ENCODE measurements at places on chromosomes 6 and 20.

DNA sequence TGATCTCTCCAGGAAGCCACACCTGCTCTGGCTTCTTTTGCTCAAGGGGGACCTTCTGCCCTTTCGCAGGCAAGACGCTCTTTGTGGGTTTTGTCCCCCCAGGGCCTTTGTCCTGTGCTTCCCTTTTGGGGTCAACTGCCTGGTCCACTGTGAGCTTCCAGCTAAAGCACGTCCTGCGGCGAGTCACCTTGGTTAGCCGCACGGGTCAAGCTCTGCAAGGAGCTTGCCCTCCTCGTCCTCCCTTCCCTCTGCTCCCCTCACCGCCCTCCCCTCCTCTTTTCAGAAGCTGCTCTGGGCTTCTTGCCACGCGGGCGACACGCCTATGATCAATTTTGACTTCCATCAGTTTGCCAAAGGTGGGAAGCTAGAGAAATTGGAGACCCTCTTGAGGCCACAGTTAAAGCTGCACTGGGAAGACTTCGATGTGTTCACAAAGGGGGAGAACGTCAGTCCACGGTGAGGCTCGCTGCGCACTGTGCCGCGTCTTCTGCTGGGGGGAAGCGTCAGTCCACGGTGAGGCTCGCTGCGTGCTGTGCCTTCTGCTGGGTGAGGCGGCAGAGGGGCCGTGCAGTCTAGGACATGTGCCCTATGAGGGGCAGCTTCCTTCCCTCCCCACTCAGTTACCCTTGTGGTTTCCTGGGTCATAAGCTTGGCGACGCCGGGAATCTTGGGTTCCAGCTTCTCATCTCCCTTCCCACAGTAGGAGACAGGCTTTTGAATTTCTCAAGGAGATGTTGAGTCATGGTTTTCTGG lies 80.2 kb downstream of the SYNJ2 start:
- DNase-seq, result no peak

DNA sequence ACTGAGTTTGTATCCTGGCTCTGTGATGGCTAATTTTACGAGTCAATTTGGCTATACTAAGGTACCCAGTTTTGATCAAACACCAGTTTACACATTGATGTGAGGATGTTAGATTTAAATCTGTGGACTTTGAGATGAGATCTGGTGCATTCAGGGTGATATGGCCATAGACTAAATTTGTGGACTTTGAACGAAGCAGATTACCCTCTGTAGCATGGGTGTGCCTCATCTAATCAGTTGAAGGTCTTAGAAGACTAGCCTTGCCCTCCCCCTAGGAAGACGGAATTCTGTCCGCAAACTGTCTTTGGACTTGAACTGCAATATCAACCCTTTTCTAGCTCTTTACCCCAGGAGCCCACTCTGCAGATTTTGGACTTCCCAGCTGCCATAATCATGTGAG lies 547.8 kb upstream of the CITED2 start:
- no peak for DNase-seq

GRCh38 chr20:59008715-59009336 lies 1.8 kb upstream of the CTSZ start:
- DNase-seq, result no peak

DNA sequence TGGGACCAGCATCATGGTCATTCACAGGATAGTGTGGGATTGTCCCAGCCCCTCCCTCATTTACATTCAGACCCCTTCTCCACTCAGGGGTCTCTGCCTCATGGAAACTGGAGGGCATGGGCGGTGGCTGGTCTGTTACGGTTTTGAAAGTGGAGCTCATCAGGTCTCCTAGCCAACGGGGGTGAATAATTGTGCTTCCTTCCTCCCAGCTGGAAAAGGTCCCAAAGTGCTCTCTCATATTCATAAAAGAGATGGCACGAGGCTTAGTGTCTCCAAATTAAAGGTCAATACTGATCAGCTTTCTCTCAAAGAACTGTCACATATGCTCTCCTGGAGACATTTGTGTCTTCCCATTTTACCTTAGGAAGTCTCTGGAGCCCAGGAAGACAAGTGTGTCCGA lies 19.9 kb downstream of the JARID2 start:
- DNase-seq, result no peak

DNA sequence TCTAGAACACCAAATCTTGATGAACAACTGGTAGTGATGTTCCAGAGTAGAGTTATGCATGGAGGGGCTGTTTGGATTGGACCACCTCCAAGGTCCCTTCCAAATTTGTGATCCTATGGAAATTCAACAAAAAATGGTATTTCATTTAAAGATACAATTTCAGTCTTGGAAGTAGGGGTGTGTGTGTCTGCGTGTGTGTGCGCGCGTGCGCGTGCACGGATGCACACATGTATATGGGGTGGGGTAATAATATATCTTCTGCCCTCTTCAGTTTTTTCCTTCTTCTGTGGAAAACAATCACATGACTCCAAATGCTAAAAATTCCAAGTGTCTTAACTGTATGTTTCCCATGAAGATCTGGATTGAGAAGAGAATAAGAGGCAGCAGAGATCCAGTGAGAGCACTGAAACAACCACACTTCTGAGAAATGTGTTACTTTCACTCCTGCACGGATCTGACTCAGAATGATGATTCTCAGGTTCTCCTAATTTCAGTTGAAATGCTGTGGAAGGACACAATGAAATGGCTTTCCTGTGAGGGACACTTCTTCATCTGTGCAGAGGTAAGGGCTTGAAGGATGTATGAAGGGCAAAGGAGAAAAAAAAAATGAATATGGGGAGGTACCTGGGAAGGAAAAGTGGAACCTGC lies 10.6 kb upstream of the IL17F start:
- DNase-seq, result no peak

DNA sequence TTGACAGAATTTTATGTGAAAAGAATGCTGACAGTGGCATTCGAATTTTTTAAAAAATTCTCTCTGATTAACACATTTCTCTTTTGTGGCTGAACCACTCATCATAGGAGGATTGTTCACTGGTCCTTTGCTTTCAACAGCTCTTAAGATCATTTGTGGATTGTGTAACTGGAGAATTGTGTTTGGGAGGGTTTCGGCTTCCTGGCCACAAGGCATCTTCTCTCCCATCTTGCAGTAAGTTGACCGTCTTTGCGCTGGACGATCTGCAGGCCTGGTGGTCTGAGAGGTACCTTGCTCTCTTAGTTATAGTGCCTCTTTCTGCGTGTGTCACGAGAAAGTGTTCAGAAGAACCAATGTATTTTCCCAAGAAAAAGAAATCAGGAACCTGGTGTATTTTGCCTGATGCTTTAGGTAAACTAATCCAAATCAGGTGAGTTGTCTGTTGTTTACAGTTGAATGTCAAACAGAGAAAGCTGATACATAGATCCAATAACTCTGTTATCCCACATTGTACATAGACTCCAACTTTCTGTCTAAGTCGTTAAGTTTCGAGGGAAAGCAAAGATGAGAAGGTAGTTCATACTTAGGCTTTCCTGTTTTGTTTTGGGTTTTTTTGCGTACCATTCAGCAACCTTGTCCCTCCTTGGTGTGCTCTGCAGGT lies 14.8 kb upstream of the EXOC2 start:
- no peak for DNase-seq

DNA sequence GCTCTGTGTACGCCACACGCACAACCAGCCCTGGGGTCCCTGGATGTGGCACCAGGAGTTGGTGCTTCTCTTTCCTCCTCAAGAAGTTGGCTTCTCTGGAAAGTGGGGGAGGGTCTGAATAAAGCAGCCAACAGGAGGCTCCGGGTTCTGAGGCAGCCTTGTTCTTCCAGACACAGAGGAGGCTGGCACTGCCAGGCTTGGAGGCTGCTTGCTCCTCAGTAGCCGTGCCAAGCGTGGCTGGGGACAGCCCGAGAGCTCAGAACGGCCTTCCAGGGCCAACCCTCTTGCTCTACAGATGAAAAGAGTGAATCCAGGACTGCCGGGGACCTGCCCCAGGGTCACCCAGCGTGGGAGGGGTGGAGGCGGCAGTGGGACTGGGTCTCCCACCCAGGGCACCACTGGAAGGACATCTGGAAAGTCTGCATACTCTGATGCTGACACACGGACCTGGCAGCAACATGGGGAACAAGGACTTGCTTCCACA lies 70.4 kb downstream of the SLC22A23 start:
- DNase-seq, result no peak
